Activated T-cell treated with anti-CD3 and anti-CD28 coated beads for 24 hours (primary cell): ENCODE measurements at places on chromosomes 6 and 20.

GRCh38 chr6:159969204-159969912, 476 bp downstream of the IGF2R start:
- DNase-seq, result no peak

- DNase-seq, result no peak
Measured at GRCh38 chr6:37971711-37972390, 152.3 kb downstream of the ZFAND3 start.

DNA sequence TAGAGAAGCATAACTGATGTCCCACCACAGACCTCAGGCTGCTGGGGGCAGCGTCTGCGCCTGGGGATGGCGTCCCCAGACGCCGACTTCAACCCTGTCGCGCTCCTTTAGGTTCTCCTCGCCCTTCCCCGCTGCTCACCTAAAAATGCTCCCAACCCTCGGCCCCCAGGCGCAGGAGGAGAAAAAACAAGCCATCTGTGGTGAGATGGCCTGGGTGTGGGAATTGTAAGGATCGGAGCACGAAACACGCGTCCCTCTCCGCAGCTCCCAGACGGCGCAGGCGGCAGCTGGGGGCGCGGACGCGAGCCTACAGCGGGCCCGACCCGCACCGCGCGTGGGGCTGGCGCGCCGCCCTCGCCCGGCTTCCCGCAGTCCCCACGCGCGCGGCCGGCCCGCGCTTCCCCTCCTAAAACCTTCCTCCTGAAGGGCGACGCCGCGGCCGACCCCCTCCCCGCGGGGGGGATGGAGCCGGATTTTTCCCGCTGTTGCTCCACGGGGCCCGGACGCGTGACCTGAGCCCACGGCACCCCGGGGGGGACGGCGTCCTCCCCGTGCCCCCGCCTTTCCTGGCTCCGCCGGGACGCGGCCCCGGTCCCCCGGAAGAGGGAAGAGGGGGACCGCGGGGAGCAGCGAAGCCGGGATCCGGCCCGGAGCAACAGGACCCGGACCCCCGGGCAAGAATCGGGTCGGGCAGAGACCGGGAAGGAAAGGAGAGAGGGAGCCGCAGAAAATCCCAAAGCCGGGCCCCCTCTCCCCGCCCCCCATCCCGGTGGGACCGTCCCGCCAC, 611 bp downstream of the EPB41L2 start:
- DNase-seq, result no peak

GRCh38 chr6:23403460-23403859, 722.6 kb upstream of the NRSN1 start:
- DNase-seq, result no peak

- no peak for DNase-seq
Measured at GRCh38 chr6:143594647-143595046, 83.1 kb upstream of the PHACTR2 start.

- no peak for DNase-seq
Measured at GRCh38 chr6:157150076-157150475, 173.2 kb downstream of the TMEM242 start.

DNA sequence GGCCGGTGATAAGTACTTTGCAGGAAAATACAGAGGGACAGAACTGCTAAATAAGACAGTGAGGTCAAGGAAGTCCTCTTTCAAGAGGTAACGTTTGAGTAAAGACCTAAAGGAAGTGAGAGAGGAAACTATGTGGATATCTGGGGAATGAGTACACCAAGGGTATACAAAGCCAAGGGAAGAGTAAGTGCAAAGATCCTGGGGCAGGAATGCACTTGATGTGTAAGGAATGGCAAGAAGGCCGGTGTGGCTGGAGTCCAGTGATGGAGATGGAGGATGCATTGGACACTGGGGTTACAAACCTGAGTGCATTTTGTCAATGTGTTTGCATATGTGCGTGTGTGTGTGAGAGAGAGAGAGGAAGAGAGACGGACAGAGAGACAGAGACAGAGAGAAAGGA, 32.1 kb upstream of the TGM2 start:
- DNase-seq, result no peak

DNA sequence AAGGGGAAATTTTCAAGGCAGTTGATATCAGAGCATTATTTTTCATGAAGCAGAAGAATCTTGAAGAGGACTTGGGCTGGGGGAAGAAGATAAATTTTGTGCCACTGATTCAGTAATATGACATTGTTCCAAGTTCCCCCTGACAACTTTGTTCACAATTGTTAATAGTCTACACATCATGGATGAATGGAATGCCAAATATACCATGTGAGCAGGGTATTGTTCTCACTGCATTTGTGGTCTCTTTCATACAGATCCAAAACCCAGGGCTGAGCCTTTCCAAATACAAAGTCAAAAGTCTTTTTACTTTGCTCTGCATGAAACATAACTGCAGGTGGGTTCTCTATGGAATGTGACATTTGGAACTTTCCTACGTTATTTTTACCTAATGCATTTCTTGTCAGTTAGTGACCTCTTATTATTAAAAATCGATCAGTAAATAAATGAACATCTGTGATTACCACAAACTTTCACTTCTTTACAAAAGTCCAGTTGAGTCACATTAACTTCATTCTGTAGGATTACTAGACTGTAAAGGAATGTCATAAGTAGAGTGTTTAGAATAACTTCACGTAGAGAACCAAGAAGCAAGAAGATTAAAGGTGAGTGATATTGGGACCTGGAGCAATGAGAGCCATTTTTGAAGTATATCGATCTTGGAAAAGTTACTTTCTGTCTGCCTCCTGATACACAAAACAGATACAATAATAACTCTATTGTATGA, 100.9 kb downstream of the RCAN2 start:
- DNase-seq, result no peak

DNA sequence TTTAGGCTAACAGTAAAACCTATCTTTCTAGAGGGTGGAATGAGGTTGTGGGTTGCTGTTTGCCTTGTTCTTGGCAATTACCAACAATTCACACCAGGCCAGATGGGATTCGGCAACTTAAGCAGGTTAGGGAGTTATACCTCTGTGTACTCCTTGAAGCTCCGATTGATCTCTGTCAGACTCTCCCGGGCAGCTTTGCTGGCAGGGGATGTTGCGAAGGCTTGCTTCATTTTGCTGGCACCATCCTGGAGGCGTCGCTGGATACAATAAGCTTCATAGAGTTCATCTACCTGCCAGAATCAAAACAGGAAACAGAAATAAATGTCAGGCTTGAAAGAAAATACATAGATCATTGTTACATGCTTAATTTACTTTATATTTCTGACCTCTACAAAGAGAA, 66.4 kb upstream of the ARMH2 start:
- no peak for DNase-seq

GRCh38 chr20:15199698-15200097, 862.3 kb upstream of the FLRT3 start:
- no peak for DNase-seq

- DNase-seq, result no peak
Measured at GRCh38 chr6:45812922-45813321, 202.7 kb downstream of the CLIC5 start.

GRCh38 chr6:48135323-48136084, 24.5 kb upstream of the PTCHD4 start:
- no peak for DNase-seq

- DNase-seq, result no peak
Measured at GRCh38 chr6:164337925-164338397, 923.4 kb downstream of the QKI start.

- no peak for DNase-seq
Measured at GRCh38 chr6:159259441-159260125, 90.4 kb downstream of the FNDC1 start.

- DNase-seq, result no peak
Measured at GRCh38 chr6:125948455-125948854, 8.1 kb upstream of the HINT3 start.

GRCh38 chr6:113558431-113558830, 298.7 kb upstream of the MARCKS start:
- no peak for DNase-seq

DNA sequence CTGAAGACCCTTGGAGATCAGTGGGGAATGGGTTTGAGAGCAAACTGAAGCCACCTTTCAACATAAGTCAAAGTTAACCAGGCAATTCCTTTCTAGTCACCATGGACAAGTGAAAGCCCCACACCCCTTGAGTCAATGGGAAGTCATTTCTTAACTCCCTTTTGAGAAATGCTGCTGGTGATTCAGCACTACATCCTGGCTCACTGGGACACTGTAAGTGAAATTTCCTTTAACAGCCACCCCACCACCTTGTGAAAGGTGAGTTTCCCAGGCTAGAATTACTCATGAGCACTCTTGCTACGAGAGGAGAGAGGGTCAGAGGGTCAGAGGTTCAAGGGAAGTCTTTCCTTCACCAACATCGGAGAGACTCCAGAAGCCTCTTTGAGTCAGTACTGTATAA, 93.3 kb upstream of the MARCKS start:
- DNase-seq, result no peak

DNA sequence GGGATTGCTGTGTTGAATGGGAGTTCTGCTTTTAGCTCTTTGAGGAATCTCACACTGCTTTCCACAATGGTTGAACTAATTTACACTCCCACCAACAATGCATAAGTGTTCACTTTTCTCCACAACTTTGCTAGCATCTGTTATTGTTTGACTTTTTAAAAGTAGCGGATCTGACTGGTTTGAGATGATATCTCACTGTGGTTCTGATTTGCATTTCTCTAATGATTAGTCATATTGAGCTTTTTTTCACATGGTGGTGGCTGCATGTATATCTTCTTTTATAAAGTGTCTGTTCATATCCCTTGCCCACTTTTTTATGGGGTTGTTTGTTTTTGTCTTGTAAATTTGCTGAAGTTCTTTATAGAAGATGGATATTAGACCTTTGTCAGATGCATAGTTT, 588.3 kb upstream of the ADGRB3 start:
- no peak for DNase-seq

- DNase-seq, result no peak
Measured at GRCh38 chr6:121932076-121932991, 467.1 kb upstream of the HSF2 start.

GRCh38 chr20:59006864-59007664, at the start of gene CTSZ:
TSS of gene CTSZ (minus strand) at chr20:59007254. CDS start at chr20:59007128, 126 bp downstream.
- no peak for DNase-seq

GRCh38 chr6:33779290-33779689, 9.6 kb downstream of the LEMD2 start:
- no peak for DNase-seq

DNA sequence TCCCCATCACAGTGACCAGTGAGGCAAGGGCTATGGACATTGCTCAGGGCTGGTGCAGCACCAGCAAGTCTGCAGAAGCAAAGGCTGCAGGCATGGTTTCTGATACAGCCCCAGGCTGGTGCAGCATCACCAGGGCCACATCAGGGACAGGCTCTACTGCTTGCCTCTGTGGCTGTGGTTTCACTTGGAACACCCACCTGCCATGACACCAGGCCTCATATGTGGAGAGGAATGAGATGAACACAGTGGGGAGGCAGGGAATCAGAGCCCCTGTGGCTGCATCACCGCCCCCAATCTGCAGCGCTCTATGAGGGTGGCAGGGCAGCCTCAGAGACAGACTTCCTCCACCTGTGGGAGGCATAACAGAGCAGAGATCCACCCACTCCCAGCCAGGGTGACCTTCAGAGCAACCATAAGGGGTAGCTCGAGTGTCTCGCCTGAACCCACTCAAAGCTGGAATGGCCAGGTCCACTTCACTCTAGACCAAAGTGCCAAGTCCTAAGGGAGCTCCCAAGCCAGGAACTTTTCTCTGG, 7.9 kb downstream of the RING1 start:
- DNase-seq, result no peak

DNA sequence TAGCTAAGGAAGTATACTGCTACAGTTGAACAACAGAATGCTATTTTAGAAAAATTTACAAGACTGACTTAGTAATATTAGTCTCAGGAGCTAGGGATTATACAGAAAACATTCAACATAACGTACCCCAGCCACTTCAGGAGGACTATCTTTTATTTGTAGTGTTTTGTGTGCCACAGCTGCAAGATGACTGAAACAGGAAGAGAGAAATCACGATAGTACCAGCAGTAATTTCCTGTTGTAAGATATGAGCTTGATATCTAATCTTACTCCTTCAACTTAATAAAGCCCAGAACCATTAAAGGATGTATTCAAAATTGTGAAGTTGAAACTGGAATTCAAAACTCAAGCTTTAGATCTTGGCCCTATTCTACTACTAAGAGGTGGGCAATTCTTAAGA, 42.1 kb downstream of the SLC35A1 start:
- DNase-seq, result no peak

GRCh38 chr6:157893238-157893637, 70.2 kb downstream of the SNX9 start:
- no peak for DNase-seq

DNA sequence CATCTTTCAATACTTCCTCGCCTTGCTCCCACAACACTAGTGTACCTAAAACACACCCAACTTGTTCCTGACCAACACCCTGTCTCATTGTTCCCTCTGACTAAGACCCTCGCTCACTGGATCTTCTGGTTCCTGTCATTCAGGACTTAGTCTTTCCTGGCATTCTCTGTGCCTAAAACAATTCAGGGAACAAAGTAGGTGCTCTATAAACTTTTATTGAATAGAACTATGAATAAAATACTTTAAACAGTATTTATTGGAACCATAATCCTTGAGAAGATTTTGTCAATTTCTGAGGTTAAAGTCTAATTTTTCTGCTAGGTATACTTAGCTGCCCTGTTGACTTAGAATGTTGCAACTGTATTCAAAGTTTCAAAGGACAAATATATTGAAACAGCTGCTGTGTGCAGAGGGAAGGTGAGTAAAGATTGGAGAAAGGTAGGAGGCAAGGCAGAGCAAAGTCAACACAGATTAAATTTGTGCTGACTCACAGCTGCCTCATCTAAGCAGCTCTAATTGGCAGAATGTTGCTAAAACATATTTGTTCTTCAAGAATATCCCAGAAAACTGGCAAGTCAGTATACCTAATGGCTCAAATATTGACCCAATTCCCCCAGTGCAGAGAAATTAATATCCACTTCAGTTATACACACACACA, 37.6 kb downstream of the GSTA2 start:
- no peak for DNase-seq

GRCh38 chr6:30168741-30169140, 5.4 kb downstream of the TRIM15 start:
- DNase-seq, result no peak

- peak; percentile 43 for DNase-seq
Measured at GRCh38 chr6:6008648-6009421, 2.1 kb upstream of the NRN1 start.

DNA sequence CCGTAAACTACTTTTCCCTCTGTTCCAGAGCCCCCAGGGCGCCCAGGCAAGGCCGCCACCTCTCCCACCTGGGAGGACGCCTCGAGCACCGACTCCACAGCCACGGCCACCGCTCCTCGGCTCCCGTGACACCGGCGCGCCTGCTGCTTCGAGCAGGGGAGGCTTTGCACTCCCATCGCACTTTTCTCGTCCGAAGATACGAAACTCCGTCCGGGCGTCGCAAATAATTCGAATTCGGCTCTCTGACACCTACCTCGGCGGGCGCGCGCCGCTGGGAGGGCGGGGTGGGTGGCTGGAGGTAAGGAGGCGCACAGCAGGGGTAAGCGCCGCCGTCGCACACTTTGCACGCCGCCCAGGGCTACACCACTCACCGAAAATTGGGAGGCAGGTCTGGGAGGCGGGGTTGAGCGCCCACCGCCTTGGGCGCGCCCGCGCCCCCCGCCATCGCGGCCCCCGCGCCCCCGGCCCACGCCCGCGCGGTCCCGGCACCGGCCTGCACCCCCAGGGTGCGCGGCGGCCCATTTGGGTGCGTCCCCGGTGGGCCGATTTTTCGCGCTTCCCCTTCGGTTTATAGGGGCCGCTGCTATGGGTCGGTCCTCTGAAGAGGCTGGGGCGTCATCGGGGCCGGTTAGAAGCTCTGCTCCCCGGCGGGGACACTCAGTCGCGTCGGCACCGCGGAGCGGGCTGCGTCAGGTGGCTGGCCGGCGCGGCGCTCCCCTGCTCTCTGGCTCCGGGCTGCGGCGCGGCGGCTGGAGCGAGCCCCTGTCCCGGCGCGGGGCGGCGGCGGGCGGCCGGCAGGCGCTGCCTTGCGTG, 36.2 kb downstream of the GNAS start:
- DNase-seq, result peak; percentile 73

GRCh38 chr6:104572901-104573300, 286.8 kb downstream of the HACE1 start:
- DNase-seq, result no peak
